ENCODE measurements at places on chromosomes 3 and 15.

GRCh38 chr3:168850109-168850508 is 754.4 kb upstream of the GOLIM4 start:
- no peak for DNase-seq

- no peak for DNase-seq
Observed at GRCh38 chr3:65144791-65145351, 457.1 kb upstream of the ADAMTS9 start.

DNA sequence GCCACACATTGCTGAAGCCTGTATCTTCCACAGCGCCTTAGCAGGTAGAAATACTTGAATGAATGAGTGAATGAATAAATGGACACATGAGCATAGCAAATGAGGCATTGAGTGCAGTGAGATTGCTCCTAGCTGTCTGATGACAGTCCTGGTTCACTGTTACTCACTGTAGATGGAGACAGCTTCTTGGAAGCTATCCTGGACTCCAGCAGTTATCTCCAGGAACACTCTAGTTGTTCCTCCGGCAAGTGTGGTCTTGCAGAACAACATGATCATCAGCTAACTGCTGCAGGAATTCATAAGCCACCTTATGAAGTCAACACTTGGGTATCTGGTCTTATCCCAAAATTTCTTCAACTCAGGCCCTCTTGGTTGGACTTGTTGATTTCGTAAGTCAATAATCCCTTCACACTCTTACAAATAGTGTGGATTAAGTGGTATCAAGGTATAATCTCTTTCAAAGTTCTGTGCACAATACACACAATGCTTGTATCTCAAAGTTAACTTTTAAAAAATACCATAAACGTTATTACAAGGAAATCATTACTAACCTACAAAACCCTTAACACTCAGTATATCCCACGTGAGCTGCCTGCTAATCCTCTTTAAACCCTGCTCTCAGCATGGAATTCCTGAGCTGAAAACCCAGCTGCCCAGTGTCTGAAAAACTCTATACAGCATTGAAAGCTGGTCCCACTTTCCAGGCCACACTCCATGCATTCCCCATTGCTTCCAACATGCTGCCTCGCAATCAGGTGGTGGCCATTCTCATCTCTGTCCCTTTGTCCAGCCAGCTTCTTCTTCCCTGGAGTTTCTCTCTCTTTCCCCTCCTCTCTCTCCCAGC is 14.4 kb upstream of the ZBTB38 start:
- DNase-seq = no peak

DNA sequence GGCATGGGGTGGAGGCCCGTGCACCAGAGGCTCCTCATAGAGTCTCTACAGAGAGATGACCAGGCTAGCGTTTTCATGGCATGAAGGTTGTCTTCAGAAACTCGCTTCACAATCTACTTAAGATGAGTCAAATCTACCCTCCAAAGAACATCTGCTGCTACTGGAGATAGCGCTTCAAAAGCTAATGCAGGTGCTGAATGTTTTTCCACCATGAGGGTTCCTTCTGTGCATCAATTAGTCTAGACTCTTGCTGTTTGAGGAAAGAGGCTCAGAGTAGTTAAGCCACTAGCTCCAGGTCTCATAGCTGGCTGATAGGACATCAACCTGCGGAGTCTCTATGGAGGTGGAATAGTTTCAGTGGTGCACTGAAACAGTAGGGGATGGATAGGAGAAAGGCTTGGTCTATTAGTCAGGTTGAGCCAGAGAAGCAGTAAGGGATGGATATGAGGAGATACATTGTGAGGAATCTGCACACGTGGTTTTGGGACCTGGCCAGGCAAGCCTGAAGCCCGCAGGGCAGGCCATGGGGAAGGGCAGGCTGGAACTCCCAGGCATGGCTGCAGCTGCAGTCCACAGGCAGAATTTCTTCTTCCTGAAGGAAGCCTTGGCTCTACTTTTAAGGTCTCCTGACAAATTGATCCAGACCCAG is 117.5 kb downstream of the APBA2 start:
- DNase-seq = no peak

DNA sequence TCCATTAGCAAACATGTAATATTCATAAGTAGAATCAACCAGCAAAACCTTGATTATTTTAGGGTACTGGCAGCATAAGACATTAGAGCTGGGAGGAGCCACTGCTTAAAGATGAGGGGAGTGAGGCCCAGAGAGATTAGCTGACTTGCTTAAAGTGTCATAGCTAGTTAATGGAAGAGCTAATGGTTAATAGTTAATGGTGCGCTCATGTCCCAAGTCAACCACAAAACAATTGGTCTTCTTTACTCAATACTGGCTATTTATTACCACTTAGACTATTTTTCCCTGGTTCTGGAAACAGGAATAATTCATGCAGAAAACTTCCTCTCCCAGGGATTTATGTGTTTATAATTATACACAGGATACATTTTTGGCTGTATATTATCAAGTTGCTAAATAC is 33.1 kb downstream of the EIF4E3 start:
- no peak for DNase-seq

DNA sequence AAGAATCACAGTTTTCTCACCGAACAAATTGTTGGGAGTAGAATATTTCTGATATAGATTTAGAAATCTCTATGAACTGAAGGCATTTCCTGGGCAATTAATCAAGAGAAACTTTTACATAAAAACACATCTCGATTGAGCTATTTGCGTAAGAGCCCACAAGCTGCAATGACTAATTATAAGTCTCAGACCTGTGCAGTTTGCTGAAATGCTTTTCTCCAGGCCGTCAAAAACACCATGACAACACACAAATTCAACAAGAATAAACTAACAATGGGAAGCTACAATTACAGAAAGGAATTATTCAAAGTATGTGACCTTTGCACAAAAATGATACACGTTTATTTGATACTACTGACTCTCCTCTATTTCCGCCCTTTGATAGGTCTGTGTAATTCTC is 481.2 kb upstream of the WNT5A start:
- no peak for DNase-seq

- no peak for DNase-seq
Observed at GRCh38 chr15:60679256-60679655, 200.3 kb upstream of the ICE2 start.

- DNase-seq = no peak
Observed at GRCh38 chr3:12180218-12180617, 21.5 kb upstream of the TIMP4 start.

- no peak for DNase-seq
Observed at GRCh38 chr15:27550635-27551034, 548.5 kb downstream of the OCA2 start.

DNA sequence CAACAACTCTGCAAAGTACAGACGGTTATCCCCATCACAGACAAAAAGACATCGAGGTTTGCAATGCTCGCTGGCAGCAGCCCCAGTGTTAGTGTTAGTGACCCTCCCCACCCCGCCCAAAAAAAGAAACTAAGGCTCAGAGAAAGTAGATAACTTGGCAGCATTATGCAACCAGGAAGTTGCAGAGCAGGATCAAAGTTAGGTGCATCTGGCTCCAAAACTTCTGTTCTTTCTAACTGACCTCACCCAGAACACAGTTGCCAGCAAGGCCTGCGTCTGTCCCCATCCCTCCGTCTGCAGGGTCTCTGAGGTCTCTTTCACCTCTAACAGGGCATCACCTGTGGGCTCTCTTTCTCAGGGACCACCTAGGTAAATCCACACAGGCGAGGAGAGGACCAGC is 51.5 kb downstream of the BDH1 start:
- DNase-seq = no peak

DNA sequence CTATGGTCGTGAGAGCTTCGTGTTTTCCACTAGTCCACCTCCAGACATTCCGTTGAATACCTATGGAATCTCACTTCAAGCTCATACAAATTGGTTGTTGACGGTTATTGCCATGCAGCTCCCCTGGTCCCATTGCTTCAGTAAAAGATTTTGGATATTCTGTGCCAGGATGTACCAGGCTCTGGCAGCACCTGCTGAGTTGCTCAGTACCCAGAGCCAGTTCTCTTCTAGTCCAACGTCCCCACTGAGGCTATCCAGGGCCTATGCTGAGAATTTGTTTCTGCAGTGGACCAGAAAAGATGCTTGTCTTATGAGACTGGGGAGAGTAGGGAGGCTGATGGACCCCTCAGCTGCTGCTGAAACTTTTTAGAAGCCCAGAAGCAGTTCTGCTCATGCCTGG is 278.9 kb downstream of the FEZF2 start:
- DNase-seq = no peak

Data from activated CD8-positive, alpha-beta memory T cell treated with anti-CD3 and anti-CD28 coated beads, Interleukin-2, amount 50 U/mL, for 48 hours (primary cell).